Stimulated activated CD8-positive, alpha-beta memory T cell treated with anti-CD3 and anti-CD28 coated beads, Interleukin-15, amount 100 ng/mL, for 48 hours (primary cell): ENCODE measurements at places on chromosomes 16 and 17.

- DNase-seq: peak; percentile 28
Measured at GRCh38 chr17:18187821-18188761, 4.5 kb downstream of the ALKBH5 start.

GRCh38 chr17:703081-703875 is 11.4 kb downstream of the VPS53 start:
- DNase-seq: no peak

GRCh38 chr17:69227541-69227940 is 1.1 kb downstream of the ABCA10 start:
- no peak for DNase-seq

GRCh38 chr17:28407974-28408306 is 1.9 kb upstream of the SLC46A1 start:
- DNase-seq: no peak

GRCh38 chr16:27171584-27171983 is 31.7 kb upstream of the KDM8 start:
- no peak for DNase-seq

DNA sequence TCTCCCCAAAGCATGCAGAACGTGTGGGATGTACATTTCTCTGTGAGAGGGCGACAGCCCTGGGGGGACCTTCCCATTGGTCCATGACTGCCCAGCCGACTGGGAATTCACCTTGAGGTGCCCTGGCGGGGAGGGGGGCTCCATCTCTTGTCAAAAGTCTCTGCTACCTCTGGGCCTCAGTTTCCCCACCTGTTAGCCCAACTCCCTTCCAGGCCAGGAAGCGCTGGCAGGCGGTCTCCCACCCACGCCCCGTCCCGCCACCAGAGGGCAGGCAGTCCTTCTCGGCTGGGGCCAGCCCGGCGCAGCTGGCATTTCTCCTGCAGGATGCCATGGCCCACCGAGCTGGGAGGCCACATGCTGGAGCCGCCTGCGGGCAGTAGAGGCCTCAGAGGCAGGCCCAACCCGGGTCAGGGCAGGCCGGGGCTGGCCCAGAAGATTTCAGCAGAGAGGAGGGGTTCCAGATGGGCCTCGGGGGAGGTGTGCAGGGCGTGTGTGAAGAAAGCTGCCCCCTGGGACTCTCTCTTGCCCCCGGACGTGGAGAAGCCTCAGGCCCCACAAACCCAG is 16.6 kb downstream of the CD7 start:
- peak; percentile 57 for DNase-seq

- DNase-seq: no peak
Measured at GRCh38 chr17:33671491-33671890, 378.4 kb upstream of the ASIC2 start.

DNA sequence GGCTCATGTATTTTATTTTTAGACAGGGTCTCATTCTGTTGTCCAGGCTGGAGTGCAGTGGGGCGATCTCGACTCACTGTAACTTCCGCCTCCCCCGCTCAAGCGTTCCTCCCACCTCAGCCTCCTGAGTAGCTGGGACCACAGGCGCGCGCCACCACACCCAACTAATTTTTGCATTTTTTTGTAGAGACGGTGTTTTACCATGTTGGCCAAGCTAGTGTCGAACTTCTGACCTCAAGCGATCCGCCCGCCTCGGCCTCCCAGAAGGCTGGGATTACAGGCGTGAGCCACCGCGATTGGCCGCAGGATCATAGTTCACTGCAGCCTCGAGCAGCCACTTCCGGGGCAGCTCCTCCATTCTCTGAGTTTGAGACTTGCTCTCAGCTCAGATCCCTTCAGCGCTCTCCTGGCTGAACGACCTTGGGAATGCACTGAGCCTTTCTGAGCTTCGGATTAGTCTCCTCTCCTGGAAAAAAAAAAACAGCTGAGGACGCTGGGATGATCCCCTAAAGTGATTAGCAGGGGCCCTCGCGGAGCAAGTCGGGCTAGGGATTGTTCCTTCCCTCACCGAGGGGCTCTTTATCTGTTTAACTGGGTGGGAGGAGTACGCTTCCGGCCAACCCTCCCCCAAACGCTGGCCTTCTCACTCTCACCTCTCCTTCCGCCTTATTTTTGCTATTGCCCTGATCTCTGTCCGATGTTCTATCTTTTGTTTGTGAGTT is 1.1 kb upstream of the PKMYT1 start:
- no peak for DNase-seq

- no peak for DNase-seq
Measured at GRCh38 chr17:67262435-67263117, 17.6 kb upstream of the HELZ start.

- no peak for DNase-seq
Measured at GRCh38 chr16:87213536-87213935, 103.7 kb downstream of the C16orf95 start.

DNA sequence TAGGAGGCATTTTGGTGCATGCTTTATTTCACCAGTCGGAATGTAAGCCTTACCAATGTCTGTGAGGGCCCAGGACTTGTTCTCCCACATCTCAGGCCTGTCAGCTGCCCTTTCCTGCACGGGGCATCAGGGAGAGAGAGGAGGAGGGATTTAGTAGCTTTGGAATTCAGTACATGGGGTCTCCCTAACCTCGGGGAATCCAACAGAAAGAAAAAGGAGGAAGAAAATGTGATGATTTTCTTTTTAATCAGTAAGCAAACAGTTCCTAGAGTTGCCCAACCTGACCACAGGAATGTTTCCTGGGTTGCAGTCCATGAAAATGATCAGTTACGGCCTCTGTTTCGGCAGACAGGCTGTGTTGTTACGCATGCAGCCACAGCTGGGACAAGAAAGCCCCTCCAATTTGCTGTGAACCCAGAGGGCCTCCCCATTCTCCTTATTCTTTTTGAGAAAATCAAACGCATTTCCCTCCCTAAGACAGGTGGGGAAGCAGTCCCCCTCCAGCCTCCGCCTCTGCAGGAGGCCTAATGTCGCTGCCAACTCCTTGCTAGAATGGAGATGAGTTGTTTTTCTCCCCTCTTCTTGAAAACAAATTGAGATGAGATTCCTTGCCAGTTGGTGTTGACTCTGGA is 53.1 kb upstream of the TANGO6 start:
- DNase-seq: no peak

- DNase-seq: no peak
Measured at GRCh38 chr17:48769009-48769675, 40.6 kb upstream of the HOXB13 start.

- peak; percentile 8 for DNase-seq
Measured at GRCh38 chr17:72726936-72727335, 365.6 kb downstream of the SLC39A11 start.

GRCh38 chr17:60146206-60146605 is 3.6 kb upstream of the CA4 start:
- no peak for DNase-seq

GRCh38 chr17:31533546-31534155 is 142.2 kb downstream of the RAB11FIP4 start:
- DNase-seq: no peak

DNA sequence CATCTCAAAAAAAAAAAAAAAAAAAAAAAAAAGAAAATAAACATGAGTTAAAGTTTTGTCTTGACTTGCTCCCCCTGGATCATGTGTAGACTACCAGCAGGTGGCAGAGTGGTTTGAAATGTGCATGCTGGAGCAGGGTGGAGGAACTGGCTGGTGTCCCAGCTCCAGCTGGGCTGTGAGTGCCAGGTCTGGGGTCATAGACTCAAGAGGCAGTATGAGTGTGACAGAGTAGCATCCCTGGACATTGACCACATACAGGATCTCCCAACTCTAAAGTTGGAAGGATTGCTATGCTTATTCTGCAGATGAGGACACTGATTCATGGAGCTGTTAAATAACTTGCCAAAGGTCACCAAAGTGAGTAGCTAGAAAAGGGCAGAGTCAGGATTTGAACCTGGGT is 198.0 kb upstream of the MPHOSPH6 start:
- no peak for DNase-seq

DNA sequence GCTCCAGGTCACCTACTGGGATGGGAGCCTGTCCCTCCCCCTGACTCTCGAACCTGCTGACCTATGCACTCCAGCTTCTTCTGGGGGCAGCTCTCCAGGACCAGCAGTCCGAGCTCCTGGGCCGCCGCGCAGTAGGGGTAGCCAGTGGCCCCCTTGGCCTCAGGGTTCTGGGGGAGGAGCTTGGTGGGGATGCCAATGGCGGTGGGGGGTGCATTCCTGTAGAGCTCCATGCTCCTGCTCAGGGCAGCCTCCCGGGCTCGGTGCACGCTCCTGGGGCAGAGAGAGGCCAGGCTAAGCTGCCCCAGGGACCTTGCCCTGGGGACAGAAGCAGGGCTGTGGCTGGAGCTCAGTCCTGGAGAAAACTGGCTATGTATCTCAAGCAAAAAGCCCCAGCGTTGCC is 7.7 kb upstream of the SPATA2L start:
- DNase-seq: no peak

DNA sequence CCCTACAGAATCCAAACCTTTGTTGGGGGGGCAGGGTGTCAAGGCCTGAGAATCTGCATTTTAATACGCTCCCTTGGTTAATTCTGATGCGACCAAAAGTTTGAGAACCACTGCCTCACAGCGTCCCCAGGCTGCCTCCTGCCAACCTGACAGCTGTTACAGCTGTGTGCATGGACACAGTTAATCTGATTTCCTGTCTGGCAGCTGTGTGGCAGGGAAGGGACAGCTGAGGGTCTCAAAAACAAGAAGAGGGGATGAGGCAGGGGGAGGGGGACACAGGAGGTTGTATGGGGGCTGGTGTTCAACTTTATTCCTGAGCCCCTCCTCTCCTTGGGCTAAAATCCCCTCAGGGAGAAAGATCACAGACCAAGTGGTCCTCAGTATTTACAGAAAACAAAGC is 17.5 kb downstream of the HDAC5 start:
- no peak for DNase-seq

DNA sequence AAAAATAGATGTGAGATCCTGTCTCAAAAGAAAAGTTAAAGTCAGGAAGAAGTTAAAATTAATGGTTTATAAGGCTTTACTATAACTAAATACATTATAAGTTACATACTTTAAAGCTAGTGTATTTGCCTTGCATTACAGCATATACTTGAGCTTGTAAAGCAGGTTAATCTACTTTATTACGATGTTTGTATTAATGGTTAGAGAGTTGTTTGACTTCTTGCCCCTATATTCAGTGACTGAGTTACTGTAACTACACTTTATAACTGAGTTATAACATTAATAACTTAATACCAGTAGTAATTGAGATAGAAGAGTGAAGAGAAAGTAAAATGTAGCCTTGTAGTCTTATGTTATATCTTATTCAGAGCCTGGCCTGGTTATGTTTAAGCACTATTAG is 22.9 kb downstream of the CLTC start:
- no peak for DNase-seq

GRCh38 chr16:67245186-67245585 is 2.1 kb downstream of the FHOD1 start:
- no peak for DNase-seq

GRCh38 chr17:55450232-55450825 is 28.7 kb upstream of the MMD start:
- DNase-seq: no peak

DNA sequence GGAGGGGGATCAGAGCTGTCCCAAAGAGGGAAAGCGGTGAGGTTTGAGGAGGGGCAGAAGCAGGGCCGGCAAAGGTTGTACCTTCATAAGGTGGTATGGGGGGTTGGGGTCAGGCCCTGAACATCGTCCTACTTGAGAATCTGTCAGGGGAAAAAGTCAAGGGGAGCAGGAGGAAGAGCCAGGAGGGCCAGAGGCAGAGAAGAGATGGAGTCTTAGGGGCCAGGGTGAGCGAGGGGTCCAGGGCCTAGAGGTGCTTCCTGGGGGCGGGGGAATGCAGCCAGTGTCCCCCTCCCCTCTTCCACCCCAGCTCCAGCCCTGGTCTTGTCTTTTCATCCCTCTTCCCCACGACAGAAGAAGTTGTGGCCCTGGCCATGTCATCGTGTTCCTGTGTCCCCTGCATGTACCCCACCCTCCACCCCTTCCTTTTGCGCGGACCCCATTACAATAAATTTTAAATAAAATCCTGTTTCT is 1.3 kb upstream of the PRRT2 start:
- DNase-seq: no peak

DNA sequence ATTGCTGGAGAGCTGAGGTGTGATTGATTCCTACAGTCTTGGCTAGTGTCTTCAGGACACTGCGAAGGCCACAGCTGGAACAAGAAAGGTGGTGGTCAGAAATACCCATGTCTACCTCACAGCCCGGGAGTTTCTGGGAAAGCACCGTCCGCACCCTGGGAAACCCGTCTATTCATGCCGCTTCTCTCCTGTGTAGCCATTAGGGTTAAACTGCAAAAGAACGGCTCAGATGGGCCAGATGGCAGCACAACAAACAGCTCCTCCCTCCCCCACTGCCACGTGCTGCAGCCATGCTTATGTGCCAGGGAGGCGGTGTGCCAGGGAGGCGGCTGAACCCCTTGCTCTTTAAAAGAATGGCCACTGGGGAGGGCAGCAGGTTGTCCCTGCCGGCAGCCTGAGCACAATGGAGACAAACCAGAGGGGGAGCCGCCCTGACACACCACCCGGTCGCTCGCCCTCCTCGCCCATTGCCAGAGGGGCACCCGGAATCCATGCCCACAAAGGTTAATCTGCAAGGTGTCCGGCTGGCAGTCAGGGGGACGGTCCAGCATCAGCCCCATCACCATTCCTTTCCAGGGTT is 65.2 kb downstream of the CYTH1 start:
- no peak for DNase-seq

DNA sequence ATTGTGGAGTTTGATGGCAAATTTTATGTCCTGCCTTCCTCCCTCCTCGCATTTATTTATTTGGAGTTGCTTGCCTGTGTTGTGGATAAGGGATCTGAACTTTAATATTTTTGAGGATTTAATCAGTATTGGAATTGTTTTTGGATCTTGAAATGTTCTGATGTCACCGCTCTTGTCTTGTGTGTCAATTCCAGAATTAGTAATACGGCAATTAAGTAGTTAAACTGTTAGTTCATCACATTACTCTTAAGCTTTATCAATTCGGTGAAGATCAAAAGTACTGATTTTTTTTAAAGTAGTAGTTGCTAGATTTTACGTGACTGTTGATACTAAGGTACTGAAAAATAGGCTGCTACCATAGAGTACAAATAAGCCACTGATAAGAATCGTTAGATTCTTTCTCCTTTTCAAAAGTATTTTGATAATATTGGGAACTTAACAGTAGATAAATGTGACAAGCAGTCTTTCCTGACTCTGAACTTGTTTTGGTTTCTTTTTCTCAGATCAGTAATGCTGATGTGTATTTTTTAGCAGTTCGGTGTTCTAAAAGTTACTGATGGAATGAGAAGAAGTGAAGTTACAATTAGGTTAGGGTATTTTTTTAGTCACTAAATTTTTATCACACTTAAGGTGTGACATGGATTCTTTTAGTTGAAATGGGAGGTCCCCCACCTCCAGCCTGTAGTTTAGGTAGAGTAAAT is 2.0 kb downstream of the RBBP6 start:
- DNase-seq: no peak
